ENCODE measurements at places on chromosomes 5 and 9. TPM values are rescaled to one million over a fixed set of nuclear protein-coding genes. Genes with fewer than 3 reads are reported as not detected.

- DNase-seq = no peak
These were observed 7.2 kb upstream of the TXNDC8 start for GRCh38 chr9:110344821-110345220.

DNA sequence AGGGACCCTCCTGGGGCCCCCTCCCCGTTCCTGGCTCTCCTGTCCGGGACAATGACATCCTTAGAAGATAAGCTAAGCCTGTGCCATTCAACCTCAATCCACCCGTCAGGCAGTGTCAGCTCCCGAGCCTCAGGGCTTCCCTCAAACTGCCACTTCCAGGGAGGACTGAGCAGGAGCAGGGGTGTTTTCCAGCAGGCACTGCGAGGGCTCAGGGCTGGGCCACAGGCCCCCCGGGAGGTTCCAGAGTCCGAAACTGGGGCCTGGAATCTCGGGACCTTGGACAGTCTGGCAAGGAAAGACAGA, 26.2 kb downstream of the LHX3 start:
- DNase-seq = no peak

- no peak for DNase-seq
These were observed 93.9 kb downstream of the GCNT1 start for GRCh38 chr9:76552751-76553455.

GRCh38 chr9:3521966-3522365, 3.8 kb downstream of the RFX3 start:
- no peak for DNase-seq

RMRP gene
- 10,677 TPM for total RNA-seq

Measured in cardiac septum (tissue), 1 donor.